ENCODE measurements at places on chromosomes 1 and 21. TPM values are rescaled to one million over a fixed set of nuclear protein-coding genes. Genes with fewer than 3 reads are reported as not detected.

GRCh38 chr1:225467193-225468020 is 39.6 kb upstream of the LBR start:
- no peak for DNase-seq
- H3K27ac ChIP-seq, result no peak overlapping the region
- peaks cover 27% of the 10 kb centered on the region for H3K4me1 ChIP-seq

GRCh38 chr21:30953605-30954004 is 72.2 kb upstream of the KRTAP11-1 start:
- no peaks in the 10 kb centered on the region for H3K4me1 ChIP-seq
- DNase-seq, result no peak
- H3K4me3 ChIP-seq, result no peak overlapping the region
- H3K27me3 ChIP-seq, result no peaks in the 10 kb centered on the region
- H3K27ac ChIP-seq, result no peak overlapping the region
- no peaks in the 10 kb centered on the region for H3K36me3 ChIP-seq

- no peak overlapping the region for H3K27ac ChIP-seq
- DNase-seq, result no peak
- peaks cover 32% of the 10 kb centered on the region for H3K4me1 ChIP-seq
Measured at GRCh38 chr1:41513383-41513735, 28.9 kb upstream of the EDN2 start.

DNA sequence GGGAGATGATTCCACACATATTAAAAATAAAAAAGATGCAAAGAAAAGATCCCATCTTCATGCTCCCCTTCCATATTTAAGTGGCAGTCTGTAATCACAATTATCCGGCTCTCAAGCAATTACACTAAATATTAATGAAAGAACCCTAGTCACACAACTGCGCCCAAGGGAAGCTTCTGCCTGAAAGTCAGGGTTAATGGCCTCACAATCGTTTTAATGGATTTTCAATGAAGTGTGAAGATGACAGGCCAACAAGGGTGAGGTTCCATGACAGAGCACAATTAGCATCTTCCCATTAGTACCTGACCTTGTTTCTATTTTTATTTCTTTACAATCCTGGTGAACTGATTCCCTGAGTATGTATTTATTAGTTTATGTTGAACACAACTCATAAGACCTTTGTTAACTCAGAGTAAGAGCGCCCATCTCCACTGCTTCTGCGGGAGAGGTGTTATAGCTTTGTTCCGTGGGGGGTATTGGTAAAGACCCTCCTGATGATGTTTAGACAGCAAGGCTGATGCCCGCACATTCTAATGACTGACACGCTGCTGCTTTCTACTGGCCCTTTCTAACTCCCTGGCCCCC is 80.9 kb downstream of the IER5 start:
- H3K27ac ChIP-seq, result no peak overlapping the region
- H3K4me3 ChIP-seq, result no peak overlapping the region
- H3K36me3 ChIP-seq, result peaks cover 2% of the 10 kb centered on the region
- H3K4me1 ChIP-seq, result no peaks in the 10 kb centered on the region

Gene NUP210L
- total RNA-seq, result 0.05 TPM

Gene TSPAN1
- not detected for total RNA-seq

DNA sequence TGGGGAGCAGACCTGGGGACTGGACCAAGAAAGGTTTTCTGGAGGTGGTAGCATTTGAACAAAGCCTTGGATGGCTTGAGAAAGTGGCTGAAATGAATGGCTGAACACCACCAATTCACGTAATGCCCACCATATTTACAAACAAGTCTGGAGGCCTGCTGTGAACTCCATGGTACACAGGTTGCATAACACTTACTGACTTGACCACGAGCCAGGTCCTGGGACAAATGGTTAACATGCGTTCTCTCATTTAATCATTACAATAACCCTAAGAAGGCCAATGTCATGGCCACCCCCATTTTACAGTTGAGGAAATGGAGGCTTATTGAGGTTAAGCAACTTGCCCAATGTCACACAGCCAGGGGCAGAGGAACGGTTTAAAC is 44.4 kb downstream of the ZBTB18 start:
- H3K27me3 ChIP-seq, result peaks cover 8% of the 10 kb centered on the region
- H3K4me3 ChIP-seq, result no peak overlapping the region
- H3K36me3 ChIP-seq, result no peaks in the 10 kb centered on the region
- no peak for DNase-seq
- no peak overlapping the region for H3K27ac ChIP-seq

Gene KAZN
- 11.6 TPM for total RNA-seq

- no peaks in the 10 kb centered on the region for H3K36me3 ChIP-seq
- no peak overlapping the region for H3K27ac ChIP-seq
- no peak overlapping the region for H3K4me3 ChIP-seq
- H3K27me3 ChIP-seq, result no peaks in the 10 kb centered on the region
Measured at GRCh38 chr1:46134660-46135331, 2.4 kb upstream of the PIK3R3 start.

DNA sequence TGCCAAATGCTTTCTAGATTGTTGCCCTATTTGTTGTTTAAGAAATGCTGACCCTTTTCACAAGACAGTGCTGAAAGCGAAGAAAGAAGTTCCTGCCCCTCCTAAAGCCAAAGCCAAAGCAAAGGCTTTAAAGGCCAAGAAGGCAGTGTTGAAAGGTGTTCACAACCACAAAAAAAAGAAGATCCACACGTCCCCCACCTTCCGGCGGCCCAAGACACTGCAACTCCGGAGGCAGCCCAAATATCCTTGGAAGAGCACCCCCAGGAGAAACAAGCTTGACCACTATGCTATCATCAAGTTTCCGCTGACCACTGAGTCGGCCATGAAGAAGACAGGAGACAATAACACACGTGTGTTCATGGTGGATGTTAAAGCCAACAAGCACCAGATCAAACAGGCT is 55.7 kb downstream of the PSMG1 start:
- no peak for DNase-seq
- H3K4me3 ChIP-seq, result no peak overlapping the region
